DMS79 treated with DMSO at 0.1 percent for 48 hours (cell line): ENCODE measurements at places on chromosomes 11 and 22.

- DNase-seq = no peak
Measured at GRCh38 chr11:117419482-117420142, 92.0 kb downstream of the CEP164 start.

DNA sequence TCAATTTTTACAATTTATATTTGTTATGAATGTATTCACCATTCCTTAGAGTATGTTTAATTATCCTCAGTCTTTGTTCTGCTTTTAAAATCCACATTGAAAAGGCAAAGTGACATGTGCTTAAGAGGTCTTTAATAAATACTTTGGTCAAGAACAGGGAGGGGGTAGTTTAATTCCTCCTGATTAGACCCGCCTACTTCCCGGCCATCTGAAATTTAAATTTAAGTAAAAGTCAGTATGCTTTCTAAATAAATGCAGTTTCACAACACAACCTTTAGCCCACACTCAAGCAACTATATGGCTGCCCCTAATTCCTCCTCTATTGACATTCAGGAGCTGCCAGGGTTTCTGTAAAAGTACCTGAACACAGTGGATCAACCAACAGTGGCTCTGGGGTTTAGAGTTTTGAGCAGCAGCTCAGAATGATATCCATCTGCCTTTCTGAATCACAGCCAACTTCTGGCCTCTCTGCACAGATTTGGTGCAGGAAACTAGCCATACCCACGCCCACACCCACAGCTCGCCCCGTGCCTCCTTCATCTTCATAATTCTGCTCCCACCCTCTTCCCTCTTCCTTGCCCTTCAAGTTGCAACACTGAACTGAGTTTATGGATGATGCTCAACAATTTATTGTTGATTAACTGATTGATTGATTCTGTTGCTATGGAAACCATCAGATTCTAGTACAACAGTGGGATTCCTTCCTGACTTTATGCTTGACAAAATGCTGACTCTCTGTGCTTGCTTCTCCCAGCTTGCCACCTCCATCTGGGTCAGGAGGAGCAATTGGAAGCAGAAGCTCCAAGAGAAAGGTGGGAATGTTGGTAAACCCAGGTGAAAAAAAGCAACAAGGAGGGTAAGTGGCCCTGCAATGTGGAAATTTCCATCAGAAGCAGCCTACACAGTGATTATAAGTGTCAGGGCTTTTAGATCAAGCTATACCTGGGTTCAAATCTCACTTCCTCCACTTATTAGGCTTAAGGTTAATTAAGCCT lies 70.8 kb downstream of the PANX1 start:
- no peak for DNase-seq

- DNase-seq = no peak
Measured at GRCh38 chr11:46952553-46952952, 16.0 kb downstream of the CSTPP1 start.

DNA sequence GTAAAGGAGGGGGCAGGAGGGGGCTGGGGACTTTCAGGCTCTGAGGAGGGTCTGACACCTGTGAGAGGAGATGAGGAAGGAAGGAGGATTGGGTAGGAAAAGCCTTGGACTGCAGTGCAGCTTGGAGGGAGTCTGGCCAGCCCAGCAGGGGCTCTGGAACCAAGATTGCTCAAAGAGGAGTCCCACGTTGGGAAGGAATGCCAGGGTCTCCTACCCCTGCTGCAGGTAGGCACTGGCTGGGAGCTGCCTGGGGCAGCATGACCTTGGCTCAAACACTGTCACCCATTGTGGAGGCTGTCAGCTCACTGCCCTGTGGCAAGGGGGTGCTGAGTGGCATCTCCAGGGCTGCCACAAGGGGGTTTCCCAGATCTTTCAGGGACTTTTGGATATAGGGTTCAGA lies 94.5 kb downstream of the RPS6KA4 start:
- no peak for DNase-seq

- DNase-seq = no peak
Measured at GRCh38 chr22:25763239-25763777, 21.3 kb downstream of the MYO18B start.

GRCh38 chr11:83312430-83312829 lies 26.3 kb upstream of the CCDC90B start:
- DNase-seq = no peak

DNA sequence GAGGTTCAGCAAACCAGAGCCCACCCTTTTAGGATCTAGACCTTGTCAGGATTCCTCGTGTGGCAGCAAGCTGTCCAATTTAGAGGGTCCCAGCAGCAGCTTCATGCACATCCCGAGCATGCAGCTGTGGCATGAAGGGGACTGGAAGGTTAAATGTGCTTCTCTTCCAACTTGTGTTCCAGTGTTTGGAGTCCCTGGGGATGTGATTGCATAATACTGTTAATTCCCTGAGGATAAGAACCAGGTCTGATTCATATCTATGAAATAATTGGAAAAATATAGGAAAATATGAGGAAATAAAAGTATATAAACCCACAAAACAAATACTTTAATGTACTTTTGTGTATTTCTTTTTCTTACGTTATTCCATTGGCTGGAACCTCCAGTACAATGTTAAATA lies 130.5 kb downstream of the MORC2 start:
- no peak for DNase-seq

DNA sequence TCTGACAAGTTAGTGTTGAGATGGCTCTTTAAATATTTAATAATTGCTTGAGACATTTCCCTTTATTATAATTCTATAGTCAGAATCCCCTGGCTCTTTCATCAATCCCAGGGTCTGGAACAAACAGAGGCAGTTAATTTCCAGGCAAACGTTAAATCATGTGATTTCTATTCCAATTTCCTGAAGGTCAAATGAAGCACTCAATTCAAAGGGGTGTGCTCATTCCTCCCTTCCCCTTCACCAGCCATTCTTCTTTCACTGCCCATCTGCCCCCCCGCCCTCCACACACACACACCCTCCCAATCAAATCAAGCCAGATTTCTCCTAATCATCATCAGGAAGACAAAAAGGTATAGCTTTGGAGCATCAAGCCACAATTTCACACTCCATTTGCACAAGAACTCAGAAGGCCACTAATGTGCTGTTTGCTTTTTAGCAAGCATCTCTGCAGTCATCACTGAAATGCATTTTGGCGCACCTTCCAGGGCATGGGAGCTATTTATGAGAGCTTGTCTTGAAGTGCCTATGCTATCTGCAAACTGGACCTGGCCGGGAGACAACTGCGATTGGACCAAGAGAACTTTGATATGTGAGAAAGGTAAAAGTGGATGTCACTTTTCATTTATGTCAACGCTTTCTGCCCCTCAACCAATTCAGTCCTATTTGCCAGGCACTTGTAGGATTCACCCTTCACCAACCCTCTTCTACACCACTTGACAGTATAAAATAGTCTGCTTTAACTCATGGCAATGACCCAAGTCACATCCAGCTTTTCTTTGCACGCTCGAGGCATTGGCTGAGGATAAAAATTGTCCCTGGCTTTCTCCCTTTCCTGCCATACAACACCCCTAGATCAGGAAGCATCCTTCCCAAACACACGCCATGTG lies 315.1 kb upstream of the API5 start:
- DNase-seq = no peak

GRCh38 chr11:73099512-73100266 lies 42.4 kb downstream of the FCHSD2 start:
- no peak for DNase-seq
